Testis (tissue), 5 donors: ENCODE measurements at places on chromosomes 2 and 18. TPM values are rescaled to one million over a fixed set of nuclear protein-coding genes. Genes with fewer than 3 reads are reported as not detected.

TRIM54 gene
- 46.8 TPM for total RNA-seq

LAPTM4A gene
- total RNA-seq: 331 TPM

GRCh38 chr18:10950876-10951630 is 198.3 kb downstream of the PIEZO2 start:
- H3K27ac ChIP-seq: no peak overlapping the region
- DNase-seq: no peak
- H3K4me1 ChIP-seq: no peaks in the 10 kb centered on the region
- H3K36me3 ChIP-seq: no peaks in the 10 kb centered on the region

- no peaks in the 10 kb centered on the region for H3K36me3 ChIP-seq
- H3K27ac ChIP-seq: no peak overlapping the region
- peaks cover 13% of the 10 kb centered on the region for H3K4me1 ChIP-seq
- DNase-seq: no peak
- no peaks in the 10 kb centered on the region for H3K27me3 ChIP-seq
Observed at GRCh38 chr2:131039101-131039440, 54.2 kb downstream of the FAM168B start.

DNA sequence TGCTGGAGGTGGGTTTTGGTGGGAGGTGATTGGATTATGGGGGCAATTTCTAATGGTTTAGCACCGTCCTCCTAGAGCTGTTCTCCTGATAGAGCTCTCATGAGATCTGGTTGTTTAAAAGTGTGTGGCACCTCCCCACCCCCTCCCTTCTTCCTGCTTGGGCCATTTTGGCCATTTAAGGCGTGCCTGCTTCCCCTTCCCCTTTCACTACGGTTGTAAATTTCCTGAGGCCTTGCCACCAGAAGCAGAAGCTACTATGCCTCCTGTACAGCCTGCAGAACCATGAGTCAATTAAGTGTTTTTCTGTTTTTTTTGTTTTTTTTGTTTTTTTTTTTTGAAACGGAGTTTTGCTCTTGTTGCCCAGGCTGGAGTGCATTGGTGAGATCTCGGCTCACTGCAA is 335.7 kb upstream of the HS6ST1 start:
- no peaks in the 10 kb centered on the region for H3K36me3 ChIP-seq
- DNase-seq: no peak
- no peak overlapping the region for H3K4me3 ChIP-seq
- H3K27me3 ChIP-seq: no peaks in the 10 kb centered on the region
